Muscle of arm (tissue), 14 donors: ENCODE measurements at places on chromosomes 11 and 22. TPM values are rescaled to one million over a fixed set of nuclear protein-coding genes. Genes with fewer than 3 reads are reported as not detected.
A peak's percentile ranks its signal among the peaks of the same experiment; 100 is the strongest.

DNA sequence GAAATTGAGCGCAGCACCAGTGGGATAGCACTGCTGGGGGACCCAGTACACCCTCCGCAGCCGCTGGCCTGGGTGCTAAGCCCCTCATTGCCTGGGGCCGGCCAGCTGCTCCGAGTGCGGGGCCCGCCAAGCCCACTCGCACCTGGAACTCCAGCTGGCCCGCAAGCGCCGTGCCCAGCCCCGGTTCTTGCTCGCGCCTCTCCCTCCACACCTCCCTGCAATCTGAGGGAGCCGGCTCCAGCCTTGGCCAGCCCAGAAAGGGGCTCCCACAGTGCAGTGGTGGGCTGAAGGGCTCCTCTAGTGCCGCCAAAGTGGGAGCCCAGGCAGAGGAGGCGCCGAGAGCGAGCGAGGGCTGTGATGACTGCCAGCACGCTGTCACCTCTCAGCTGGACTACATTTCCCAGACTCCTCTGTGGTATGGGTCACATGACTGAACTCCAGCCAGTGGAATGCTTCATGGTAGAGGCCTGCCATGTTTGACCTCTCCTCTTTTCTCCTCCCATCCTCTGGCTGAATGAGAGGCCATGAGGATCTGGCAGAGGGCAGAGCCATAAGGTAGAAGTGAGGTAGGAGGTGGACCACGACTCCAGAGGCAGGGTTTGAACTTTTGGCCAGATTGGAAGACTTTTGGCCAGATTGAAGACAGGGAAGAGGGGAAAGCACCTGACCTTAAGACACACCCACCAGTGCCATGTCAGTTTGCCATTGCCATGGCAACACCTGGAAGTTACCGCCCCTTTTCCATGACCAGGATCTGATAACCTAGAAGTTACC, 6.2 kb downstream of the MRGPRD start:
- no peak for DNase-seq

- DNase-seq, result no peak
These were observed 4.3 kb downstream of the TMEM132A start for GRCh38 chr11:60928563-60929001.

GRCh38 chr11:119339589-119340334, 921 bp downstream of the C1QTNF5 start:
- DNase-seq, result peak; percentile 80

DNA sequence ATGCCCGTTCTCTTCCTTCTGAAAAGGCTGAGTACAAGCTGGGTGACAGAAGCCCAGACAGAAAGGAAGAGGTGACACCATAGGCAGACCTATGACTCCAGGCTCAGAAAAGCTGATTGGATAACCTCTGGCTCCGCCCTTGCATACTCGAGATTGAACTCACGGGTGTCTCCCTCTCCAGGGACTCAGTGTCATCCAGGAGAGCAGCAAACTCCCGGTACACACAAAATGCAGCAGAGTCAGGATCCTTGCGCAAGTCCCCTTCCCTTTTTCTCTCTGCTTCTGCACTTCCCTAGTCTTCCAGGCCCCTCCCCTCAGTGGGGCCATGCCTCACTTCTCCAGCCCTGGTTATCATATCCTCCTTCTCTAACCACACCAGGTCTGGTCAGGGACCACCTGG, 9.8 kb downstream of the SCN4B start:
- DNase-seq, result no peak

GRCh38 chr11:57868491-57868890, 106.9 kb downstream of the CTNND1 start:
- DNase-seq, result no peak

- DNase-seq, result no peak
These were observed 16.7 kb downstream of the TRPC6 start for GRCh38 chr11:101567071-101567470.

DNA sequence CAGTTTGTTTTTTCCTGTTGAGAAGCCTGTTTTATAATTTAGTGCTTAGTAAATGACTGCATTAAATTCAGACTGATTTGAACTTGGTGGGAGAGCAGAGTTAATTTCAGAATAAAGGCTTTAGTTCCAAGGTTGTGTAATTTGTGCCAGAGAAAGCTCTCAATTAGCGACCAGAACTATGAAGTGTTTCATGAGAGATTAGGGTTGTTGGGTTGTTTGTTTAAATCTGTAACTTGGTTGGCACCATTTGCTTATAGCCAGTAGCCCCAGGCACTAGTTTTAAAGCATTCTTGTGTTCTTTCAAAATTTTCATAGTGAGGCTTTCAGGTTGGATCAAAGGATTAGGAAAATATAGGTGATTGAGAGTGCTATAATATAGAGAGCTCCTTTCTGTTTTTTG, 25.5 kb downstream of the UVRAG start:
- no peak for DNase-seq

DNA sequence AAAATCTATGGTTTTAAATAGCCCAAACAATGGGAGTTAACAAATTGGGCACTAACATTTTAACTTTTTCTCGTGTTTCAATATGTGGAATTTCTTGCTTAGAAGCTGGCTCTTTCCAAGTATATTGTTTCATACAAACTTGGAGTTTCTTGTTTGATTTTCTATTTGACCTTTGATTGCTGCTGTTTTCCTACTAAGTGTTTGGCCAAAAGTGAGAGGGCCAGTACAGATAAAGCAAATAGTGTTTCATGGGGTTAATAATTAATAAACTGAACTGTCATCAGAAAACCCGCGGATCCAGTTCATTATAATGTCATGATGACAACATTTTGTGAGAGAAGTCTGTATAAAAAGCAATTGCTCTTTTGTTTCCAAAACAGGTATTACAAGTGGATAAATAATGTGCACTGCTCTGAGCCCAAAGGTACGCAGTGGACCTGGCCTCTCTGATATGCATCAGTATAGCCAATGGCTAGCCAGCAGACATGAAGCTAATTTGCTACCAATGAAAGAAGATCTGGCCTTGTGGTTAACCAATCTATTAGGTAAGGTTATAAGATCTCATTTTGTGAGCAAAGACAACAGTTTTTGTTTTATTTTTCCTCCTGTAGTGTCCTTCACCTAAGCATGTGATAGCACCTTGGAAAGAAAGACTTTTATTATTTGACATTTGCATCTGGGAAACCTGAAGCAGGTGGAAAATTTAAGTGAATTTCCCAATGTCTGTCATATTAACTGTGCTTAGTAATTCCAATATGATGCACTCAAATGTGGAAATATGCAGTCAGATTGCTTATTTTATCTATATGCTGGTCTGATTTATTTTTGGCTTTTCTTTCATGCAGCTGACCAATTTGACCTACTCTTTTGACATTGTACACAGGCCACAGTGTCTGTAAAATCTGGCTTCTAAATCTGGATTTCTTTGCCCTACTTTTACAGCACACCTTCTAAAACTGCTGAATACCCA, 8.3 kb downstream of the GAS2 start:
- no peak for DNase-seq

DNA sequence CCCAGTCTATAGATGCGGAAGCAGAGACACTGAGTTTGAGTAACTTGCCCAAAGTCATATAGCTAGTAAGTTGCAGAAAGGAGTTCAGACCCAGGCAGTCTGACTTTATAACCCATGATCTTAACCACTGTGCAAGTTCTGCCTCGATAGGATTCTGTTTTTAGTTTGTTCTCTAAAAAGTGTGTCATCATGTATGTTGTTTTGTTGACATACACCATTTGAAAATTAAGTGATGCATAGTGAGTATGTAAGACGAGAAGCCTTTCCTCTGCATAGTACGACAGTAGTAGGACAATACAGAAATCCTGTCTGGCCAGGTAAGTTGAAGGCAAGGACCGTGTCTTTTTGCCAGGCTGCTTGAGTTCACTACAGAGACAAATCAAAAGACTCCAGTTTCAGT, 3.3 kb downstream of the ZC3H12C start:
- no peak for DNase-seq

DNA sequence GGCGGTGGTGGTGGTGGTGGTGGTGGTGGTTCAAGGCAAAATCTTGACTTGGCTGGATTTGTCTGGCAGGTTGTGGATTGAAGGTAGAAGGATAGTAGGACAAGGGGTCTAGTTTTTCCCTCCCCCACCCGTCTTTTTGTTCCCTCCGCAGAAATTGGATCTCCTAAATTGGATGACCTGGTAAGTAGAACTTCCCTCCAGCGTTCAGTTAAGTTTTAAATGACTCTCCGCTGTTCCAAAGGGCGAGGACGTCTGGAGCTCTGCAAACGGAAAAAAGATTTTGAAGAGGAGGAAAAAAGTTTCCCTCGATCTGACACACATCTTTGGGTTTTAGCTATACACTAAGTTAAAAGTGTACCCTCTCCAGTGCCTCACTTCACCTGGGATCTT, 422 bp upstream of the LGR4 start:
- peak; percentile 72 for DNase-seq

GRCh38 chr11:119752946-119753345, 23.9 kb upstream of the NECTIN1 start:
- peak; percentile 30 for DNase-seq

DNA sequence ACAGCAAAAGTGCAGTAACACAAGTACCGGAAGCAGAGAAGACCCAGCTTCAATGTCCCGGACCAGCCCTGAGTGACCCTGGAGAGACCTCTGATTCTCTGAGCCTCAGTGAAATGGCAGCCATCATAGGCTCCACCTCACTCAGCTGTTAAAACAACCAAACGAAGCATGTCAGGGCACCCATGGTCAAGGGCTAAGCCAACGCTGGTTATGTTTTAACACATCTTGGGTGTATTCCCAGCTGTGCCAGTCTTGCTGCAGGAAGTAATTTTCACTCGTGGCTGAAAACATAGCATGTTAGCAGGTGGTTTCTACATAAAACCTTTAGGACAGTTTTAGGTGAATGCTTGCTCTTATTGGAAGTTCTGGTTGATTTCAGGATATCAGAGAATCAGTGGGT, 30.9 kb downstream of the LMO2 start:
- DNase-seq, result no peak

GRCh38 chr11:76626921-76627401, 43.6 kb downstream of the LRRC32 start:
- no peak for DNase-seq

DNA sequence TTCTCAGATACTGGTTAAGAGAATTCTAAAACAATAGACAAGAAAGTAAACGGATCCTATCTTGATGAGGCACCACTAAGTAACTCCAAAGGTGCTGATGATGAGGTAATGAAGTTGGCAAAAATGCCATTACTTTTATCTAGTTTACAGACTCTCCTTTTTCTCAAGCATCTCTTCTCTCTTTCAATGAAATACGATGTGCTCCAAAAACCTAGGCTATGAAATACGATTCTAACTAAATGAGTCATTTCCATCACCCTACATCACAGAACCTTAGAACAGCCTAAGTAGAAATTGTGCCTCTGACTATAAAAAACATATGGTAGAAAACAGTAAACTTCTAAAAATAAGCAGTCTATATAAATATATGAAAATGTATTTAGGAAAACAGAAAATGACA, 58.9 kb upstream of the ARHGAP32 start:
- no peak for DNase-seq

- DNase-seq, result no peak
These were observed 8.6 kb downstream of the TTLL1 start for GRCh38 chr22:43080616-43081015.

DNA sequence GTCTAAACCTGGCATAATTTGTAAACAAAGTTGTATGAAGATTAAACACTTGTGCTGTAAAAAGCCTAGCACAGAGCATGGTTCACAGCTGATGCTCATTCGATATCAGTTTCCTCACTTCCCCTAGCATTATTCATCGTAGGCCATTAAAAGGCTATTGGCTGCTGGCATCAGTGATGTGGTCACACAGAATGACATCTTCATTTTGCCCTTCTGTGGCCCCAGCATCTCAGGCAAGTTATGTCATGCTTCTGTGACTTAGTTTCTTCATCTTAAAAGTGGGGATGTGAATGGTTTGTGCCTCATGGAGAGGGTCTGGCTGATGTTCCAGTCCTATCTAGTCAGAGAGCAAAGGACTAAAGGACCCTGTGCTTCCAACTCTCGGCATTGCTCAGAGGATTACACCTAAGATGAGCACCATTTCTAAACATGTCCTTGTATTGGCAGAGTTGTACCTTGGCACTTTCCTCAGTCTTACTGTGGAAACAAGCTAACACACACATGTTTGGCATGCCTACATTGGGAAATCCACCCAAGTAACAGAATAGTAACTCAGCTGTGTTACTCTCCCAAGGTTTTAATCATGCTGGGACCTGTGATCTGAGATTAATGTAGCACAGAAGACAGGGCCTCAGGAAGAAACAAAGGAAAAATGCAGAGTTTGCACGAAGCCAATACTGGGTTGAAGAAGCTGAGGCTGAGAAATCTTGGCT, 83.5 kb upstream of the OR9Q1 start:
- DNase-seq, result no peak

GRCh38 chr22:24566899-24567511, 11.2 kb downstream of the SNRPD3 start:
- no peak for DNase-seq

GRCh38 chr22:30828187-30829155, 133.8 kb downstream of the OSBP2 start:
- DNase-seq, result no peak

DNA sequence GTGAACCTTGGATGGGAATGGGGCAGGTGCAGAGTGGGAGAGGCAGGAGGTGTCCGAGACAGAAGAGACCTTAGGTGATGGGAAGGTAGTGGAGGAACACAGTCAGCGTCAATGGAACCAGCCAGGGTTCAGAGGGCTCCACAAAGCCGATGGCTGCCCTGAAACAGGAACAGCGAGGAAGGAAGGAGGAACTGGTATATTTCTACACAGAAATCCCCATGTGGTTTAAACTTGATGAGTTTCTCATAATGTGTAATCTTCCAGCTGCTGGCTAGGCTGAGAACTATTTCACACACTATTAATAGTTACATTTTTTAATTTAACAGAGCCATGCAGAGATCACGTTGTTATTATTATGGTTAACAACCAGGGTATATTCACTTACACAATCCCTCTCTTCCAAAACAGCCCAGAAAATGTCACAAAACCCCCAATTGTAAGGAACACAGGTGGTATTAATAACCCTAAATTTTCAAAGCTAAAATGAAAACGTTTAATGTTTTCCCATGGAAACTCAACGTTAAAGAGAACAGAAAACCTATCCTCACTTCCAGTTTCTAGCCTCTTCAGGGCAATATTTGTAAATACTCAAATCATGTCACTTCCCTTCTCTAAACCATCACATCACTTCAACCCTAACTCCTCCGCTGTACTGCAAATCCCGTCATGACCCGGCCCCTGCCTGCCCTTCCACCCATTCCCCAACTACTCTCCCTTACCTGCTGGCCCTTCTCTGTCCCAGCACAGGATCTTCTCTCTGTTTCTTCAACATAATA, 74.5 kb upstream of the ARFGAP3 start:
- no peak for DNase-seq

GAL gene
- polyA plus RNA-seq, result 0.31 TPM

MS4A4A gene
- polyA plus RNA-seq, result 12.1 TPM

TUBA8 gene
- polyA plus RNA-seq, result 18.7 TPM

APOA4 gene
- not detected for polyA plus RNA-seq

SLC17A6 gene
- polyA plus RNA-seq, result not detected

FXYD6 gene
- 166 TPM for polyA plus RNA-seq

PPP1CA gene
- polyA plus RNA-seq, result not detected

USP2 gene
- polyA plus RNA-seq, result 48.6 TPM

CHRM4 gene
- not detected for polyA plus RNA-seq

KBTBD3 gene
- 7.0 TPM for polyA plus RNA-seq

DEFB131B gene
- not detected for polyA plus RNA-seq
